ENCODE measurements at places on chromosomes 7 and 10. TPM values are rescaled to one million over a fixed set of nuclear protein-coding genes. Genes with fewer than 3 reads are reported as not detected.

- DNase-seq: no peak
Measured at GRCh38 chr7:26449175-26450165, 157.8 kb downstream of the SNX10 start.

- DNase-seq: no peak
Measured at GRCh38 chr10:66627156-66627555, 298.7 kb upstream of the LRRTM3 start.

- DNase-seq: no peak
Measured at GRCh38 chr10:77027576-77027975, 610.0 kb downstream of the KCNMA1 start.

GRCh38 chr7:36318116-36318515 lies 71.5 kb upstream of the ANLN start:
- no peak for DNase-seq

DNA sequence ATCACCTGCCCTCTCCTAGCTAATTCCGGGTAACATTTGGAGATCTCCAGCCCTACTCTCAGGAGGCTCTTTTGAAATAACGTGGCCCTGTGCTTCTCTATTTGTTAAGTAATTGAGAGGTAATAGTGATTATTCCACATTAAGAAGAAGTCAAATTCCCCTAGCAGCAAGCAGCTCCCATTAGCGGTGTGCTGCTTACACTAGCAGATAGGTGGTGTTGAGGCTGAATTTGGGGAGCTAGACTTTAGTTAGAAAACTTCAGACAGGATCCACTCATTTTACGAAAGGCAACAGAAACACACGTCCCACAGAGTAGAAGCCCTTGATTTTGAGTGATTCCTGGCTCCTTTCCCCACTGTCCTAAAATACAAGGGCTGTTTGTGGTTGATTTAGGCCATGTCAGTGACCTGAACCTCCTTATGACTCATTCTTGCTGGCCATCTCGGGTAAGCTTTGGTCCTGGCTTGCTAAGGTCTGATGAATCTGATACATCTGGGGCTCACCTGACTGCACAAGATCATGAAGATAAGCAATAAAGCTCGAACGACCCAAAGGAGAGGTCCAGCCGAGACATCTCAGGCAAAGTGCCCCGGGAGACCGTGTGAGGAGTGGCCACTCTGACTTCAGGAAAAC lies 77.2 kb downstream of the FAM204A start:
- DNase-seq: no peak

- DNase-seq: no peak
Measured at GRCh38 chr7:91082852-91083495, 181.3 kb upstream of the FZD1 start.

DNA sequence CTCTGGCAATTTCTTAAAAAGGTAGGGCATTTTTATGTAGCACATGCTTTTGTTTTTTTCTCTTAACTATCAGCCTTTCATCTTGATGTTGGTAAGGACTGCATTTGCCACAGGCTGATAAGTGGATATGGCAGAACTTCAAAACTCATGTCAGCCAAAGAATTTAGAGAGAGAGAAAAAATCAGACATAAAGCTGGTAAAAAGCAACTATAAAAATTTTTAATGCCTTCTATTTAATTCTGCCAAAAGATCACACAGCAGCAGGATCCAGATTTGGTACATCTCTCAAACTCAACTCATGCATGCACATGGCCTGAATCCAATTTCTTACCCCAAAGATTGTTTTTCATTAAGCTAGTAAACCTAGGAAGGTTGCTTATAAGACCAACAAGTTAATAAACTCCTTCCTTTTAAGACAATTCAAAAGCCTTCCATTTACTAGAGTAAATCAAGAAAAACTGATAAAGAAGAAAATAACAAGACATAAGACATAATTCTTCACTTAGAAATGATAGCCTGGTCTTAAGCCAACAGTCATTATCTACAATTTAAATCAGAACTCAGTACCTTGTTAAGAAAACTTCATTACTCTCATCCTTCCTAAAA lies 69.3 kb downstream of the GLI3 start:
- no peak for DNase-seq

- DNase-seq: no peak
Measured at GRCh38 chr10:114975091-114975490, 37.1 kb downstream of the TRUB1 start.

DNA sequence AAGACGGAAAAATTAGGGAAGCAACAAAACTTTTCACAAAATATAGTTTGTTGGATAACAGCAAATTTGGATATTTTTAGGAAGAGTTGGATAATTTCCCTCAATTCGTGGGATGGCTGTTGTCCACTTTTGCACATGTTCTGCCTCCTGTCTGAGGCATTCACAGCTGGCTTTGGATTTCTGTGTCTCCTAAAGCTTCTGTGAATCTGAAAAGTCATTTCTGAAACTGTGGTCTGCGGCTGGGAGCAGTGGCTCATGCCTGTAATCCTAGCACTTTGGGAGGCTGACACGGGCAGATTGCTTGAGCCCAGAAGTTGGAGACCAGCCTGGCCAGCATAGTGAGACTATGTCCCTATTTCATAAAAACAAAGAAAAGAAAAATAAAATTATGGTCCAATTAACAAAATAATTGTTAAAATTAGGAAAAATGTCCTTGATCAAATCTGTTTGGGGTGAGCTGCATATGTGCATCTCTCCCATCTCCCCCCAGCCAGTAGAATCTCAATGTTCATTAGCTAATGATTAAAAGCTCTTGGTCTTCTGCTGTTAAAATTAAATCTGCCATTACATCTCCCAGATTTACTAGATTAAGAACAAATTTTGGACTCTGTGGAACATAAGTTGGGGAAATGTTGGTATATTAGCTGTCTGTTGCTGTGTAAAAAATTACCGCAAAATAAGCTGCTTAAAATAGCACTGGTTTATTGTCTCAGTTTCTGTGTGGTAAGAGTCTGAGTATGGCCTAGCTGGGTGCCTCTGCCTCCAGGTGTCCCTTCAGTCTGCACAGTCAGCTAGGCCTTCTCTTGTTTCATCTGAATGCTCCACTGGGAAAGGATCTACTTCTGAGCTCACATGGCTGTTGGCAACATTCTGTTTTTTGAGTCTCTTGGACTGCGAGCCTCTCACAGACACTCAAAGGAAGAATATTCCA lies 332.0 kb upstream of the FZD1 start:
- no peak for DNase-seq

DNA sequence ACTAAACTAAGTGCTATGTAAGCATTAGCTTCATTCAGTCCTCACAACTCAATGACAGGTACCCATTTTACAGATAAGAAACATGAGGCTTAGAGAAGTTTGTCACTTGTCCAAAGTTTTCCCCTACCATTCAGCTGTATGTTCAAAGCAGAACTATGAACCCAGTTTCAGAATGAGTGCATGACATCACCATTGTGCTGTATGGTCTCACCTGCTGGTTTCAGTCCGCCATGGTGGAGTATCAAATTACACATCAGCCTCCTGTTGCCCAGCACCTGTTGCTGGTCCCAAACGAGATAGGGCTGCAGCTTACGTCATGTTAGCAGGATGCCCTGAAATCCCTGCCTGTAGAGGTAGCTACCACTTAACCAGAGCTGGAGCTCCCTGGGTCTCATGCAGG lies 95.0 kb downstream of the DYNC1I1 start:
- no peak for DNase-seq

DNA sequence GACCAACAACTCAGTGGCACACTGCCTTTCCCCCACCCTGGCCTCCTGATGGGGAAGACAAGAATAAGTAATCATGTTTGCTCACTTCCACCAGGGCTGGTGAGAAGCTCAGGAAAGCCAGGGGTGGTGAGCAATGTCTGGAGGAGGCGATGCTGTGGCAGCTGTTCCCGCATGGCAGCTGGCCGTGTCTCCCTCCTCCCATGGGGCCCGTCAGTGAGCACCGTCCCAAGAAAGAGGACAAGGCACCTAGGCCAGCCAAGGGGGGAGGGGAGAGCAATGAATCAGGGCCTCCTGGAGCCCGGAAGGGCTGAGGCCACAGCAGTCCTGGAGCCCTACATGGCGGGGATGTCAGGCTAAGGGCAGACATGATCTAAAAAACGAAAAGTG lies 69.2 kb upstream of the INSIG1 start:
- no peak for DNase-seq

KIAA1217 gene
- 65.9 TPM for total RNA-seq

CNPY1 gene
- total RNA-seq: not detected

GJD4 gene
- not detected for total RNA-seq
